Cardiac muscle cell (in vitro differentiated cells and primary cell): ENCODE measurements at places on chromosomes 7 and 10. TPM values are rescaled to one million over a fixed set of nuclear protein-coding genes. Genes with fewer than 3 reads are reported as not detected.

Gene HYAL4
- not detected in 2 replicates for total RNA-seq

Gene SPDYE1
- not detected in 2 replicates for total RNA-seq

Gene ARL4A
- 6.5 and 6.9 TPM in 2 replicates for total RNA-seq

Gene GSTO2
- 1.7 and 2.2 TPM in 2 replicates for total RNA-seq
